ENCODE measurements at places on chromosomes 1 and 21.

DNA sequence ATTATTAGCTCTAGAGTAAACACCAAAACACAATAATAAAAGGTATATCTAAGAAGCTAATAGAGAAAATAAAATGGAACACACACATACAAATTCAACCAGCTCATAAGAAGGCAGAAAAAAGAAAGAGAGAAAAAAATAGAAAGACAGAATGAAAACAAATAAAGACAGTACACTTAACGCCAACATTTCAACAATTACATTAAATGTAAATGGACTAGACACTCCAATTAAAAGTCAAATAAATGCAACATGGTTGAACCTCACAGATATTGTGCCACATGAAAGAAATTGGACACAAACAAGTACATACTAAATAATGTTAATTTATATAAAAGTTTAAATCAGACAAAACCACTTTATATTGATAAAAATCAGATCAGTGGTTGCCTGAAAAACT lies 56.0 kb downstream of the SLC44A5 start:
- DNase-seq: no peak

- no peak for DNase-seq
These were observed 204.1 kb downstream of the CRB1 start for GRCh38 chr1:197472141-197472540.

- DNase-seq: no peak
These were observed 26.5 kb downstream of the TMEM63A start for GRCh38 chr1:225855503-225856300.

- no peak for DNase-seq
These were observed 144.0 kb upstream of the ZRANB2 start for GRCh38 chr1:71224741-71225377.

DNA sequence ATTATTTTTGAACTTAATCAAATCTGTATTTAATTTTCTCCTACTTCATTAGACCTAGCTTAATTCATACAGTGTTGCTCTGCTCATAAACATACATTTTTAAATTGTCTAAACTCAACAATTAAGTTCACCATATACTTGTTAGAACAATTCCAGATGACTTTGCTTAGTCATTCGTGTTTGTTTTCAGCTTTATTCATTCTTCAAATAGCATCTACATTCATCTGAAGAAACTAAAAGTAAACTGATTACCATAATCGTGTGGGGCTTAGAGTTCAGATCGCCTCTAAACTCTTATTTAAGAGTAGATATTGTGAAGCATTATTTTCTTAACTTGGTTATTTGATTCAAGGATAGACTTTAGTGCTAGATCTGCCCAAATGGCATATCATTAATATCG lies 34.4 kb downstream of the KLHL20 start:
- no peak for DNase-seq

GRCh38 chr1:83802023-83802422 lies 196.9 kb downstream of the TTLL7 start:
- DNase-seq: no peak

DNA sequence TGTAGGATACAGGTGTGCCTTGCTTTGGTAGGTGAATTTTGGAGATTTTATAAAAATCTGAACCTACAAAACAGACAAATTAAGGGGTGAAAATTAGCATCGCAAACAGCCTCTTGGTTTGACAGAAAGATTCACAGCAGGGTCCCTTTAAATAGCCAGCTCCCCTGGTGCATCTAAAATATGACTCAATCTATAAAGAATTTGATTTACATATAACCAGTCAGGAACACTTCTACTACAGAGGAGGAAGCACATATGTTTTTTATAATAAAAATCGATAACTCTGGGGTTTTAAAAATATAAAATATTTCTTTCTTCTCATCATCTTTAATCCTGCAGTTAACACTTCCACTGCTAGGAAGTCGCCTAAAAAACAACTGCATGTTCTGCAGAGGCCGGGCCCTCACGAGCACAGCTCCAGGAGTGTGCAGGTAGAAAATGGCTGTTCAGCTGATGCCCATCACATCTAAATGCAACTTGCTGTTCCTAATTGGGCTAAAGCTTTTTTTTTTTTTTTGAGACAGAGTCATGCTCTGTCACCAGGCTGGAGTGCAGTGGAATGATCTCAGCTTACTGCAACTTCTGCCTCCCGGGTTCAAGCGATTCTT lies 203.4 kb downstream of the HS2ST1 start:
- no peak for DNase-seq

DNA sequence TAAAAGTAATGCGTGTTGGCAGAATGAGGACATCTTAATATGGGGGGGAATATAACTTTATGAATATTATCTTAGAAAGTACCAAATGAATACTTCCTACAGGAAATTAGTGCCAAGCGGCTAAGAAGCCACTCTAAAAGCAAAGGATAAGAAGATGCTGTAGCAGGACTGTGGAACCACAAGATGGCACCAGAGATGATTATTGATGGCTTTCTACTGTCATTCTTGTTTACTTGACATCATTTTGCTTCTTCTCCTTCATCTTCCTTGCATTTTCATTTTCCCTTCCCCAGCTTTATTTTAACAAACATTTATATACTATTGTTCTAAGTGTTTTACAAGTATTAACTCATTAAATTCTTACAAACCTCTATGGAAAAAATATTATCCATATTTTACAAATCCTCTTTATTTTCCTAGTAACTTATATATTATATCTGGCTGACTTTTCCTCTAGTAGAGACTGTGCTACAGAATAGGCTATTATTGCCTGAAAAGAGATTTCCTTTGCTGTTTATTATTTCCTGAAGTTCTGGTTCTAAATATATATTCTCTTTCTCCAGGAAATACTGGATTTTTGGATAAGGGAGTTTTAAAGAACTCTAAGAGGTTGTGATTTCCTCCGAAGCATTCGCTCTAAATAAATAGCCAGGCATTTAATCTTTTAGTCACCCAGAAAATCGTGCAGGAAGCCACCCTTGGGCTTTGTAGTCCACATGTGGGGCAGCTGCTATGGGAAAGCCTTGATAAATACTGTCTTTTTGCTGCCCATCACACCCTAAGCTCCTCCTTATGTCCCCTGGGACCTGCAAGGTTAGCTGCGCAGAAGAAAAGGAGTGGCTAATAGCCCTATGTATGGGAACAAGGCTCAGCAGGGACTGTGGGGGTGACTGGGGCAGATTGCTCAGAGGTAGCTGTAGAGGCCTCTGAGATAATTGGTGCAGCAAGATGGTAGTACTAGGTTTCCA lies 69.8 kb downstream of the TPR start:
- DNase-seq: peak; percentile 63

DNA sequence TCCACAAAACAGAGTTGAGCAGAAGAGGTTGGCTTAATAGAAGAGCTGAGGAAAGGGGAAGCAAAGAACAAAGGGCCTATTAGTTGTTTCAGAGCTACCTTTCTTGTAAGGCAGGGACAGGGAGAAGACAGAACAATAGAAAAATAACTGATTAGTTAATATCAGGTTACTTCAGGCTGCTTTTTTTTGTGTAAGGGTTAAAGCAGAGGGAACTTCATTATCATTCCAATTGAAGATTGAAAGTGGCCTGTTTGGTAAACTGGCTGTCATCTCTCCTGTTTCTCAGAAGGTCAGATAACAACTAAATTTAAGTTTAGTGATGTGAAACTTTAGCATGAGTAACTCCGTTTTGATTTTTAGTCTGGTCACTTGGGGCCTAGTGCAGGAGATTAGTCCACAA lies 22.3 kb downstream of the CDC42 start:
- no peak for DNase-seq

DNA sequence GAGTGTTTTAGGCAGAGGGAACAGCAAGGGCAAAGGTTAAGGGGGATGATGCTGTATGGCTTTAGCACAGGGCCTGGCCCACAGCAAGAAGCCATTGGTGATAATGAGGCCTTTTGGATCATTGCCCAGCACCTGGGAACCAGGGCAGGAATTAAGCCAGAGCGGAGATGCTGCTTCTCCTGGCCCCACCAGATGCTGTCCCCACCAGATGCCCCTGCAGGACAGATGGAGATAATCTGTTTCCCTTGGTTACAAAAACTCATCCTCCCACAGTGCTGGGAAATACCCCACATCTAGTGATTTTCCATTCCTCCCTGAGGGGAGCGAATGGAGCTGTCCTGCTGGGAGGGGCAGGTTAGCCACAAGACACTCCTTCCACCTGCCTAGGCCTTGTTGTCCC lies 18.8 kb downstream of the OPRD1 start:
- DNase-seq: no peak

DNA sequence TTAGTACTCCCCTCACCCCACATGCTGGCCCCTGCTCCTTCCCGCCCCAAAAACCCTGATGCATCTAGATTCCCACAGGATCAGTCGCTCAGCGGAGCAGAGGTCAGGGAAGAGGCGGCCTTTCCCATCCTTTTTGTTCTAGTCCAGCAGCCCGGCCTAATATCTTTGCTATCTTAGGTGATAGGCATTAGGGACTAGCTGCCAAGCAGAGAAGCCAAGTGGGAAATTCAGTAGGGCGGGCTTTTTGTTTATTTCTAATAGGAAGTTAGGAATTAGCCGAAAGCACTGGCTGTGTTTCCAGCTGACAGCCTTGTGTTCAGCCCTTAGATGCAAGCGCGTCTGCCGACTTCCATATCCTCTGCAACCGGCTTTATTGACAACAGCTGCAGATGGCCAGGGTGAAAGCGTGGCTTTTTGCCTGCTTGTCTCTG lies 59.0 kb upstream of the BCAR3 start:
- DNase-seq: no peak

DNA sequence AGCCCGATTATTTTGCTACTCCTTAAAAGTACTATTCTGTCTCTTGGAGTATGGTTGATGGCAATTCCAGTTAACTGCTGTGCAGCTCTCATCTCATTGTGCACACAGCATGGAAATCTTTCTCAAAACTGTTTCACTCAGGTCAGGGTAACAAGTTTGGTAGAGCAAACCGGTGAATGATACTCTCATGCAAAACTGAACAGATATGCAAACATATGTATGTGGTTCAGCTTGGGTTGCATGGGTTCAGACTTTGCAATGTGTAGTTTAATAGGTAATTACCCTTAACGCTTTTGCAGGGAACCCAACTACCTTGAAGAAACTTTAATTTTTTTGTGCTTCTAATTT lies 2.2 kb downstream of the GADD45A start:
- peak; percentile 37 for DNase-seq

DNA sequence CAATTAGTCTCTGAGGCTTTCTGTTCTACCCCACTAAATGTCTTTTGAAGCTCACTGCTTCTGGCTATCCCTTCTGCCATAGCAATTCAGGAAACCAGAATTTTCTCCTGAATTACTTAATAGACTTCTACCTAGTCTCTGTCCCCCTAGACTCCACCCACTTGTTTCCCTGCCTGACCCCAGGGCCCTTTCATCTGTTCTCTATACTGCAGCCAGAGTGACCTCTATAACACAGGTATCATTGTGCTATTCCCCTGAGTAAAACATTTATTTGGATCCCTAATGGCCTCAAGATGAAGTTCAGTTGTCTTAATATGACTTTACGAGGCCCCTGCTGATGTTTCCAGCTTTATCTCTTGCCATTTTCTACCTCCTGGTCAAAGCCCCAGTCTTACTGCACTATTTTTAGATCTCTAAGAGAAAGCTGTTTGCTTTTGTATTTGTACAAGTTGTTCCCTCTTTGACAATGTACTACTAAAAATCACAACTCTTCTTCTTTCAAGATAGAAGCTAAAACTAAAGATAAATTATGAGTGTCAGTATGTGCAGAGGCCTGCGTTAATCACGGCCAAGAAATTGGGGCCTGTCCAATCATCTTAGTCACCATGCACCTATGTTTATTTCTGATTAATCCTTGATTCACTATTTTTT lies 54.5 kb downstream of the ATP1B1 start:
- no peak for DNase-seq

DNA sequence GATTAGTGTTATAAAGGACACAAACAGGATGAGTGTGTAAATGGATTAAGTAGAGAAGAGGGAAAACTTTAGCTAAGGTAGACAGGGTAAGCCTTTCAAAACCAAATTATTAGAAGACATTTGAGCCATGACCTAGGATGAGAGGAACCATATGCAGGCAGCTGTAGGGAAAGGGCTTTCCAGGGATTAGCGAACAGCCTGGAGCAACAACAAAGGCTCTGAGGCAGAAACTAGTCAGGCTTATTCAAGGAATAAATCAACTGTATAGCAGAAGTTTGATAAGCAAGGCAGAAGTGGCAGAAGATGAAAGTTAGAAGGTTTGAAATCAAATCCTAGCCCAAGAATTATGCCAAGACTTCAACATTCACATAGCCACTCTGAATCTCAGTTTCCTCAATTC lies 21.3 kb downstream of the AIDA start:
- no peak for DNase-seq

GRCh38 chr1:90198616-90199332 lies 203.9 kb downstream of the ZNF326 start:
- DNase-seq: no peak

DNA sequence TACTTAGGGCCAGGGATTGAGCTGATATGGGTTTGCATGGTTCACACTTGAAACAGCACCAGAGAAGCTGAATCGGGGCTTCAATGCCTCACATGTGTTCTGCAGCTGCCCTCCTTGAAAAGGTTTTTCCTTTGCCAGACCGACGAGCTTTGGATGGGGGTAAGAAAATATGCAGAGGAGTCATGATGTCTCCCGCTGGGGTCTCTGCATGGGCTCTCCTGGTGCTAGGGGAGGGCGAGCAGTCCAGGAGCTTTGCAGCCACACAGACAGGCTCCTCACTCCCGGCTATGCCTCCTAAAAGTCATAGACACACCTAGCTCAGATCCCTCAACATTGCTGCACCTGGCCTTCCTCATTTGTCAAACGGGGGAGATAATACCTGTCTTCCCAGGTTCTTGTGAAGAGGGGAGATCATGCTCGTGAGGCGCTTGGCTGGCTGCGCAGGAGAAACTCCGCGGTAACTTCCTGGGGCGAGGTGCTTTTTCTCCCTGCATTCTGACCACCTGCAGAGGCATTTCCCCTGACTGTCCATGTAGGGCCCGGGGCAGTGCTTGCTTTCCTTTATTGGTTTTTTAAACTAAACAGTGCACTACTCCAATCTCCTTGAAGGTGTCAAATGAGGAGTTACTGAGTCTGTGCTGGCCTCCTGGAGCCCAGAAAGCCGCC lies 112.4 kb downstream of the PLXNA2 start:
- DNase-seq: no peak

DNA sequence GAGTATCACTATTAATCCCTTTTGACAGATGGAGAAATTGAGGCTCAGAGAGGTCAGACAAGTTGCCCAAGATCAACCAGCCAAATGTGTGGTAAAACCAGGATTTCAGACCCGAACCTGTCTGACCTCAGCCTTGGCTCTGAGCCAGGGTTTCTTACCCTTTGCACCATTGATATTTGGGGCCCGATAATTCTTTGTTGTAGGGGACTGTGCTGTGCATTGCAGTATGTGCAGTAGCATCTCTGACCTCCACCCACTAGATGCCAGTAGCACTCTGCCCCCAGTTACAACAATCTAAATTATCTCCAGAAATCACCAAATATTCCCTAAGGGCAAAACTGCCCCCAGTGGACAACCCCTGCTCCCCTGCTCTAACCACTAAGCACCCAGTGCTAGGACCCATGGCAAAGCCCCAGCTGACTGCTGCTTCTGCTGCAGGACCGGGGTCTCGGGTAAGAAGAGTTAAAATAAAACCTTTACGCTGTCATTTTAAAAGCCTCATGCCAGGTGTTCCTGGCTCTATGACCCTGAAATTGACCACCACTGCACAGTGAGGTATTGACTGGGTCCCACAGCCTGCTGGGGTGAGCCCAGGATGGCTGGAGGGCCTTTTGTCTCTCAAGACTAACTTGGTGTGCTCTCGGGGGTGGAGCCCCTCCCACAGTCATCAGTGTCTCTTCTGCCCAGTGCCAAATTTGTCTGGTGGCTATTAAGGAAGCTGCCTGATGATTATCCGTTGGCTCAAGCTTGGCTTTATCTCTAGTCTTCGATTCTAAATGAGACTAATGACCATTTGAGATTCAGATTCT lies 5.6 kb upstream of the MAN1C1 start:
- DNase-seq: no peak
